ENCODE measurements at places on chromosomes 1 and 21.

- DNase-seq: no peak
Observed at GRCh38 chr1:22255341-22256212, 112.7 kb upstream of the WNT4 start.

- no peak for DNase-seq
Observed at GRCh38 chr1:166302989-166303758, 136.4 kb upstream of the FAM78B start.

DNA sequence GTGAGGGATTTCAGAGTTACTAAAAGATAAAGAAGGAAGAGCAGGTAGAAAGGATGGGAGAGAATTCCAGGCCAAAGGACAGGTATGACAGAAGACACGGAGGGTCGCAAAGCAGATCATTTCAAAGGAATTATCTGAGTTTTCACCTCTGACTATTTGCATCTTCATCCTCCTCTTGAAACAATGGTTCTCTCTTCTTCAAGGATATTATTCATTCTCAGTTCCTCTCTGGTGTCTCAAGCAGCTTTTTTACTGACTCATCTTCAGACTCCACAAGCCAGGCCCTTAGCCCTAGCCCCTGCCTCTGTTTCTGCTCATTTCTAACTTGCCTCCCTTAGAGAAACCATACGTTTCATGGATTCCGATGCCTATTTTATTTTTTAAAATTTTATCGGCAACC, 15.0 kb downstream of the DDX59 start:
- DNase-seq: no peak

DNA sequence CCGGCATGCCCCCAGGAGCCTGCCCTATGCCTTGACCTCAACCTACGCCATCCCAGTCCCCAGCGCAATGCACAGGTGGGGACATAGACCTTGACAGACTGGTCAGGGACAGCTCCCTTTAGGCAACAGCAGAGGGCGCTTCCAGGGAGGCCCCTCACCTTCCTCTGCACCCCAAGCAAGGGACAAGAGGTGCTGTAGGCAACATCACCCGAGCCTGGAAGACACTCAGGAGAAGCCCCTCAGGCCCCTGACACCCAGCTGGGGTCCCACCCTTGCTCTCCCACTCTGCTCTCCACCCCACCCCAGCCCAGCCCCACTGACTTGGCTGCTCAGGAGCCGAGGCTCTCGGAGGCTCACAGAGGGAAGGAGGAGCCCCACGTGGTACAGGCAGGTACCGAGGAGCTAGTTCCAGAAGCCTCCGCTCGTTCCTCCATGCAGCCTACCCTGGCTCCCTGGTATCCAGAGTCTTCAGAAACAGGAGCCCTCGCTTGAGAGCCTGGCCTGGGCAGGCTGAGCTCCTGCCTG, 2.4 kb upstream of the WNT3A start:
- DNase-seq: no peak

DNA sequence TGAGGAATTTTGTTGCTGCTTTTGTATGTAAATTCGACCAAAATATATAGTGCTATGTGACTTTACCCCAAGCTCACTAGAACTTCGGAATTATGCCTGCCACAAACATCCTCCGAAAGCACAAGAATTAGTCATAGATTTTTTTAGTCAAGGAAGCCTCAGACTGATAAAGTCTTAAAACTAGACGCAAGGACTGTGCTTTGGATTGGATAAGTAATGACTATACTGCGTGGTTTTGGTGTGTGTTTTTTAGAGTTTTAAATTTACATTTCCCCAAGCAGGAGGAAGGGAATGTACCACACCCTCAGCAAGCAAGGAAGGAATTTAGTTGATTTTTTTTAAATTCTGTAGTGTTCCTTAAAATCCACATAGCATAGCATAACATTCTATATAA, 10.3 kb downstream of the WLS start:
- DNase-seq: no peak

GRCh38 chr1:197320991-197321531, 53.0 kb downstream of the CRB1 start:
- DNase-seq: no peak

GRCh38 chr1:31243501-31244286, 4.0 kb upstream of the NKAIN1 start:
- no peak for DNase-seq
